Tibial artery (tissue), 4 donors: ENCODE measurements at places on chromosomes 13 and 19.

DNA sequence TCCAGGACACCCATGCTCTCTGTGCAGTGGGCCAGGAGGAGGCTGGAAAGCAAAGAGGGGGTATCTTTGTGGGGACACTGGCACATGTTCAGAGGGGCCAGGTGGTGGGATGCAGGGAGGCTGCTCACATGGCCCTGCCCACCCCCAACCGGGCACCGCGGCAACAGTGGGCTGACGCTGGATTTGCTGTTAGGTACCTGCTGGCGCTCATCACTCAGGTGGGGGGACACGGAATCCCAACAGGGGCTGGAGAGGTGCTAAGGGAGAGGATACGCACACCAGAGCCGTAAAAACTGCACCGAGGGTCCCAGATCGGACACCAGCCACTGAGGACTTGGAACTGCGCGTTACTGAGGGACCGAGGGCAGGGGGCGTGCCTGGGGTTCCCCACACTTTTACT lies 19.2 kb downstream of the AKAP8L start:
- DNase-seq = peak; percentile 51

DNA sequence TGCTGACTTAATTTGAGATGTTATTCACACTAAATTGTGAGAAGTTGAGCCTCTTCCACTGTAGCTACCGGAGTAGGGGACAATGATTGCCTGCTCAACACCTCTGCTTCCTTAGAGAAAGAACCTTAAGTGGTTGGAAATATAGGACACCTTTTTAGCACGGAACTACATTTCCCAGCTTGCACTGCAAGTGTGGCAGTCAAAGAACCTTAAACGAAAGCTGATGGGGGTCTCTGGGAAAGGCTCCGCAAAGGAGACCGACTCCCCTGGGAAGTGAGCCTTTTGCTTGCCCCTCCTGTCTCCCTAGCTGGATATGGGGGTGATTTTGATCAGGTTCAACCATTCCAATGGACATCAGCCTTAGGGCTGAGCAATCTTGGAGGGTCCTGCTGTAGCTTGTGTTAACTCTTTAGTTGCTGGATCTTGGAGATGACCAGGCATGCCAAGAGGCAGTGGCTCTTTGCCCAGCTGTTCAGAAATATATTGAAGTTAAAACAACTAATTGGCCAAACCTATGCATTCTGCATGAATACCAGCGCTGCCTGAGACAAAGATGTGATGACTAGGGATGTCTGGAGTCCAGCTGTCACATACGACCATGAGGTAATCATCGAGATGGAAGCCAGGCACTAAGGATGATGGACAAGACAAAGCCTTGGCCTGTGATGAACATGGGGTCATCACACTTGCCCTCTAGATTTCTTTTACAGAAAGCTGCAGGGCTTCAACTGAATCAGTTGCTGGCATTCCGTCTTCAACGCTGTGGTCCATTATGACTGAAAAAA lies 286.5 kb downstream of the FOXO1 start:
- DNase-seq = no peak

DNA sequence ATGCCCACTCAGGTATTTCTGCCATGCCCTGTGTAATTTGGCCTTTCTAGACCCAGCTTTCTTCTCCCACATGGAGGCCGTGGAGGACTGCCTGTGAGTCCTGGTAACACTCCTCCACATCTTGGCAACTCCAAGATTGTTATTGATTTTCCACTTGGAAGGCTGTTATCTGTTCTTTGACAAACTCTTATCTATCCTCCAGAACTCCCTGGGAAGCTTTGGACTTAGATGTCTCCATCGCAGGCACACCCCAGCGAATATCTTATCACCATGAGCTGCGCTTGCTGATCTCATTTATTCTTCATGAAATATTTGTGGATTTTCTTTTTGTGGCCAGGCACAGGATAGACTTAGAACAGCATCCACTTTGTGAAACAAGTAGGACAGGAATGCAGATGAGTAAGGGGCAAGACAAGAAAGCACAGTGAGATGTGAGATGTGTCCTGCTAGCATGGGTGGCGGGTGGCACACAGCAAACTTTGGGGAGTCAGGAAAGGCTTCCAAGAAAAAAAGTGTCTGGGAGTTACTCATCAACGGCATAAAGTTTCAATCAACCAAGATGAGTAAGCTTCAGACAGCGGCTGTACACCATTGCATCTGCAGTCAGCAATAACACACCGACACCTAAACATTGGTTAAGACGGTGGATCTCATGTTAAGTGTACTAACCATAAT lies 84.5 kb upstream of the IRS2 start:
- no peak for DNase-seq

- no peak for DNase-seq
Observed at GRCh38 chr13:83352391-83352790, 529.9 kb downstream of the SLITRK1 start.

DNA sequence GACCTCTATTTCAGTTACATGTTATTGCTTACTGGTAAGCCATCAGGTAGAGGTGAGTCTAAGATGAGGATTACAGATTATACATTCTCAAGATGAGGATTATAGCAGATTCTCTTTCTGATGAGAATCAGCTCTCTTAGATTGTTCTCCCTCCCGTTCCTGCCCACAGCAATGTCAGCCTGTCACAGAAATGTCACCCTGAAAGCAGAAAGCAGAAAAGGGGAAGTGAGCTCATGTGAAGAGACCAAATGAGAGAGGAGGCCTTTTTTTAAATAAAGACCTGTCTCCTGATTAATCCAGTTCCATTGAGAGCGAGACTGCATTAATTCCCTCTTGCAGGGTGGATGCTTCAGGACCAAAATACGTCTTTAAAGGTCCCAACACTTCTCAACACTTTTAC lies 445.6 kb downstream of the KCTD12 start:
- no peak for DNase-seq

GRCh38 chr19:32471811-32472210 lies 66.2 kb downstream of the DPY19L3 start:
- no peak for DNase-seq

DNA sequence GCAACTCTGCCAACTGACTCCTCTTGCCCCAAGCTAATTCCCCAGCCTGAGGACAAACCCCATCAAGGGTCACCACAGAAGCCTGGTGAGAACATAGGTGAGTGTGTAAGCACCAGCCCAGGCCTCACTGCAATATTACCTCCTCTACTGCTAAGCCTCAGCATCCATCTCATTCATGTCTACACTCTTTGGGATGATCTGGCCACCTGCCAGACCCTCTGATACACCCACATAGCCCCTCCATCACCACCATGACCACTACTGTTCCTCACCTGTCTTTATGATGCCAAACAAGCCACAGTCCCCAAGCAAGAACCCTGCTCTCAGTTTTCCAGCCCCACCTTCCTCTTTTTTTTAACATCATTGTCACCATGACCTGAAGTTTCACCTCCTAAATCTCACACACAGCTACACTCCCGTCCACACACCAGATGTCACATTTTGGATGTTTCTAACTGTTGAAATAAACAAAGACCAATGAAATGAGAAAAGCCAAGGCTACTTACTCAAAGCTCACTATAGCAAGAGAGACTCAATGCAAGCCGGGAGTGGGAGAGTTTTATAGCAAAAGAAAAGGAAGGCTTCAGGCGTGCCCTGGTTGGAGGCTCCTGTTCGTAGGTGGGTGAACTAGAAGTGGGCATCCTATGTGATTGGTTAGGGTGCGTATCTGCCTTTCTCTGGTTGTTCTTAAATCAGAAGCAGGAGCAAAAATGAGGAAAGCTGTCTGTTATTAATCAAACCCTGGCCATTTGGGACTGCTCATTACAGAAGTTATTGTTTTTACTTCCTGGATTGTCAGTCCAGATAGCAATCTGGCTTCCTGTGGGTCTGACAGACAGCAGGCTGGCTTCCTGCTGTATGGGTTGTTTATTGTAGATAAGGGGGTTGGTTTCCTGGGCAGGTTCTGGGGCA lies 2.0 kb downstream of the ZNF792 start:
- no peak for DNase-seq

GRCh38 chr19:35268536-35269437 lies at the start of gene USF2:
Gene USF2, plus strand, starts transcription at chr19:35268962. Its CDS starts 140 bp downstream, at chr19:35269102.
- peak; percentile 69 for DNase-seq

- DNase-seq = no peak
Observed at GRCh38 chr19:1867349-1867724, 4.0 kb upstream of the KLF16 start.

DNA sequence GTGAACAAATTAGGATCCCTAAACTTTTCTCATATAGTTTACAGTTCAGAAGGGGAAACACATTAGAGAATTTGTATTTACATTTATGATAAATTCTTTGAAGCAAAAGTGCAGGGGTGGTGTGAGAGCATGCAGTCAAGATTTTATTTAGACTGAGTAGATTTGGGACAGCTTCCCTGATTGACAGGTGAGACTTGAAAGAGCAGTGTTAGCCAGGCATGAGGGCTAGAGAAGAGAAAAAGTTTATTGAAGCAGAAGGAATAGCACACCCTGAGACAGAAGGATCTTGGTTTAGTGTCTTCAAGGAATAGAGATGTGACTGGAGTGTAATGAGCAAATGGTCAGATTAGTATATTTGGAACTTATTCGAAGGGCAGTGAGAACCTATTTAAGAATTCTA lies 50.5 kb downstream of the PDS5B start:
- DNase-seq = no peak

- no peak for DNase-seq
Observed at GRCh38 chr13:79434556-79434955, 28.5 kb upstream of the RBM26 start.

DNA sequence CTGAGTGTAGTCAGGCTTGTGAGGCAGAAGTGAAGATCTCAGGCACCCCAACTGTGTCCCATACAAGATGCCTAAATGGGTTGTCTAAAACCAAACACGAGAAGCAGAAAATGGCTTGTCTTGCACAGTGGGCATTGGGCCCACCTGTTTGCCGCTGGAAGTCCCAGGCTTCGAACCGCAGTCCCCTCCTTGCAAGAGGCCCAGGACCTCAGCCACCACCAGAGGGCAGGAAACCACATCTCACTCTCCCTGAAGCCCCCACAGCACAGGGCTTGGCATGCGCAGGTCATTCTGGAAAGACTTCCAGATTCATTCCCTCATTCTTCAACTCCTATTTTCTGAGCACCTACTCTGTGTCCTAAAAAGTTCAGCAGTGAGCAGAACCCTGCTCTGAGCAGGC lies 973.7 kb downstream of the UQCRFS1 start:
- DNase-seq = no peak

DNA sequence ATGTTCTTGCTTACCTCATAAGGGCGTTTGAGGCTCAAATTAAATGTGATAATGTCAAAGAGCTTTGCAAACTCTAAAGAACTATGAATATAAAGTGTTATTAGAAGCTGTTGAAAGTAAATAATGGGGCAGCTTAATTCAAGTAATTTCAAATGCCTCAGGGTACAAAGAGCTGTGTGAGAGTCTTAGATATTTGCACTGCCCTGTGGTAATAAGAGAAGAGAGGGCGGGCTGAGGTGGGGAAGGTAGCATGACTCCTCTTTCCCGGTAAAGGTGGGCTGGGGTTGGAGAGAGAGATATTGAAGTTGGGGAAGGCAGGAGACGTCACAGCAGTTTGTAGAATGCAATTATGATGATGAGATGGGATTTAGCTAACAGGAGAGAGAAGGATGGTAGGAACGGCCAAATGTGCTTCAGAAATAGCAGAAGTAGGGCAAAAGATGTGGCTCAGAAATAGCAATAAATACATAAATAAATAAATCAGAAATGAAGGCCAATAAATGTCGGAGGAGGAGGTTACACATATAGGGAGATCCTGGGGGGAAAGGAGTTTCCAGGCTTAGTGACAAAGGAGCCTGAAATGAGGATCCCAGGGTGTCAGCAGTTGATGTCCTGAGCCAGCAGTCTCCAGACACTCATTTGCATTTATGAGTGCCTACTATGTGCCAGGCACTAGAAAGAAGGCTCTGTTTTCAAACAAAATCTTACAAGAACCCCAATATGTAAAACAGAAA lies 35.7 kb upstream of the RCBTB2 start:
- no peak for DNase-seq

DNA sequence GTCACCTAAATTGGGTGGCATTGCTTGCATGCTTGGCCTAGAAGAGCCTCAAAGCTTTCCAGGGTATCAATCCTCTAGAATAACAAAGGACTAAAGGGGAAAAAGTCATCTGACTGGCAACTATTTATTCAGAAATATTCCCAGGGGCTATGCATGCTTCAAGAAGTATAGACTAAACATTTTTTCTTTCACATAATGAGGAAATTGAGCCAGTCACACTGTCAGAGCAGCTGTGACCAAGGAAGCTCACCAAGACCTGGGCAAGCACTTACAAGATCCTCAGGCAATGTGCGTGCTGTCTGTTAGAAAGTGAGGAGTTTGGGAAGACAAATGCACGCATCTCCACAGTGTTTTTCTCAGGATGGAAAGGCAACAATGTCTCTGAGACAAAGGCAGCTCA lies 747.2 kb downstream of the DIAPH3 start:
- DNase-seq = no peak

GRCh38 chr13:23991119-23991518 lies 93.8 kb upstream of the C1QTNF9B start:
- DNase-seq = no peak

- no peak for DNase-seq
Observed at GRCh38 chr19:16897856-16898161, 9.0 kb downstream of the F2RL3 start.

DNA sequence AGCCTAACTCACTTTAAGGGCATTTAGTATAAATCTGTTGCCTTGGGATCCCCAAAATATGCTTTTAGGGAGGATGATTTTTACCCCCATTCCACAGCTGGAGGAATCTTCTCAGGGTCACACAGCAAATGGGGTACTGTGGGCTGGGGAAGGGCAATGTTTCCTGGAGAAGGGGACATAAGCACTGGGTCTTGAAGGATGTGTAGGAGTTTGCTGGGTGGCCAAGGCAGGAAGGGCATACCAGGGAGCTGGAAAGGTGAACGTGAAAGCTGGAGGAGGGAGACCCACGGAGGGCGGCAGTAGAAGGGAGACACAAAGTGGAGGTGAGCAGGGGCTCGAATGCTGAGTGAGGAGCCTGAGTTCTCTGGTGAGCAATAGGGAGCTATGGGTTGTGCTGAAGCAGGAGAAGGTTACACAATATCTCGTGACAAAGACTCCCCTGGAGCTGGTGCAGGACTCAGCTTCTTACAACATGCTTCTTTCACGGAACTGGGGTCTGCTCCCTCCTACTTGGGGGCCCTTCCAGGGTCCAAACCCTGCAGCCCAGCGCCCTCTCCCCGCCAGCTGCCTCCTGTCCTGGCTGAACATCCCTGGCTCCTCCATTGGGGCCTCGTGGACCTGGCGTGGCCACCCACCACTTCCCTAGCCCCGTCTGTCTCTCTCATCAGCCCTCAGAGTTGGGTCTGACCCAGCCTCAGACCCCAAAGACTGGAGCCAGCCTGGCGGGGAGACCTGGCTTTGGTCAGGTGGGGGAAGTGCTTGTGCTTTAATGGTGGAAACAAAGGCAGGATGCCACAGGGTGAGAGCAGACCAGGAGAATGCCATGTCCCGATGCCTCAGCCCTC lies 11.1 kb downstream of the CILP2 start:
- no peak for DNase-seq

GRCh38 chr13:85738696-85739320 lies 60.4 kb downstream of the SLITRK6 start:
- no peak for DNase-seq

DNA sequence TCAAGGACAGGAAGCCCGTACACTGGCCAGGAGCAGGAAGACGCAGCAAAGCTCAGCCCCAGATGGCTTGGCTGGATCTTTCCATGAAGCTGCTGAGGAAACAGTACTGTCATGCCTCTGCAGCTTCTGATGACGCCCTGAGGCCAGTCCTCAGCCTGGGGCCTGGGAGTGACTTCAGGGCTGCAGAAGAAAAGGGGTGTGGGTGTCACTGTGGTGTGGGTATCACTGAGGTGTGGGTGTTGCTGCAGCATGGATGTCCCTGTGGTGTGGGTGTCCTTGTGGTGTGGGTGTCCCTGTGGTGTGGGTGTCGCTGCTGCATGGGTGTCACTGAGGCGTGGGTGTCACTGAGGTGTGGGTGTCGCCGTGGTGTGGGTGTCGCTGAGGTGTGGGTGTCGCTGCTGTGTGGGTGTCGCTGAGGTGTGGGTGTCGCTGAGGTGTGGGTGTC lies 12.0 kb upstream of the GAS6 start:
- DNase-seq = no peak
